Activated CD8-positive, alpha-beta memory T cell treated with anti-CD3 and anti-CD28 coated beads for 1 hour (primary cell): ENCODE measurements at places on chromosomes 12 and 14.

- DNase-seq = no peak
Observed at GRCh38 chr12:65477721-65478120, 199.2 kb downstream of the MSRB3 start.

GRCh38 chr12:51898937-51899336 is 8.4 kb upstream of the ACVRL1 start:
- no peak for DNase-seq

DNA sequence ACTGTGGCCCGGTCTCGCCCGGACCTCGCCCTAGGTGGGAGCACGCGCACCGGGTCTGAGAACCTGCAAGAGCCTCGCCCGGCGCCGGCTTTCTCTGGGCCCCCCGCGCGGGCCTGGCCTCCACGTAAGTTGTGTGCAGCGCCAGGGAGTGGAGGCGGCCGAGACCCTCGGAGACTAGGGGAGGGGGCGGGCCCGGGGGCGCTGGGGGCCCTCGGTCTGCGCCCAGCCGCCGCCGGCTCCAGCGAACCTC is 183 bp upstream of the PRMT8 start:
- DNase-seq = no peak

DNA sequence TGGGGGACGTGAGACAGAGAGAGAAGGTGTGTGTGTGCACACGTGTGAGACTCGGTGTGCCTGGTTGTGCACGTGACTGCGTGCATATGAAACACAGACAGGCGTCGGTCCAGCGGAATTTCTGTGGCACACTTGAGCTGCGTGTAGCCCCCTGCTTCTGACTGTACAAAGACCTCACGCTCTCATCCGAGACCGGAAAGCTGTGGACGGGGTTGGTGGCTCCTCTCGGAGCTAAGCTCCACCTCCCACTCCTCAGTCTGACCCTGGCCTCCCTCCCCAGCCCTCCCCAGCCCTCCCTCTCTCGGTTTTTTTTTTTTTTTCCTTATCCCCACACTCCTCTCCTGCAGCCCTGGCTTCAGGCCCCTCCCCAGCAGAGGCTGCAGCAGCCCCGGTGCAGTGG is 8.3 kb upstream of the C14orf180 start:
- no peak for DNase-seq

GRCh38 chr12:7460375-7461259 is 16.7 kb upstream of the CD163L1 start:
- DNase-seq = peak; percentile 9

GRCh38 chr14:33307691-33308251 is 369.1 kb downstream of the NPAS3 start:
- no peak for DNase-seq

- no peak for DNase-seq
Observed at GRCh38 chr12:114430306-114430705, 24.4 kb upstream of the TBX5 start.

DNA sequence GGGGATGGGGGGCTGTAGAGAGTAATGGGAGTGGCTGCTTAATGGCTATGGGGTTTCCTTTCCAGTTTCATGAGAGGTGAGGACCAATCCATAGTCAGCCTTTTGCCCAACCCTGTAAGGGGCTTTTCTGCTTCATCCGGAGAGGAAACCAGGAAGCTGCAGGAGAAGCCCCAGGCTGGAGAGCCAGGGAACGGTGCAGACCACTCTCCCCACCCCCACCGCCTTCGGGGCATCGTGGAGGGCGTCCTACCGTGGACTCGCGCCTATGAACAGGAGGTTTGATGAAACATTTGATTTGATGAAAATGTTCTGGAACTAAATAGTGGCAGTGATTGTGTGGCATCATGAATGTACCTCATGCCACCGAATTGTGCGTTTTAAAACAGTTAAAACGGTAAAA is 204.3 kb upstream of the DIO3 start:
- DNase-seq = no peak

DNA sequence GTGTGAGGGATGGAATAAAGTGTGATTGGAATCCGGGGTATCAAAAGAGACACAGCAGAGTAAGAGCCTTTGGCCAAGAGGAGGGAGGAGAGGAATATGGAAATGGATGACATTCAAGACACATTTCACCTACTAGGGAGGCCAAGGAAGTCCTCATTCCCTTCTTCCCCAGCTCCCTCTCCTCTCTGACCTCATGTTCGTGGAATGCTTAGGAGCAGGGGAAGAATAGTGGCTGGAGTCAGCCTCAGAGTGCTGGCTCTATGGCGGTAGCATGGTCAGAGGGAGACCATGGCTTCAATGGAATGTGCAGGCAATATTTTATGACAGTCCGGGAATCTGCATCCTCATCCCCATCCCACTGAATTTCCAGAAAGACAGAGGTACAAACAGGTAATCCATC is 196.6 kb downstream of the EGLN3 start:
- DNase-seq = no peak

DNA sequence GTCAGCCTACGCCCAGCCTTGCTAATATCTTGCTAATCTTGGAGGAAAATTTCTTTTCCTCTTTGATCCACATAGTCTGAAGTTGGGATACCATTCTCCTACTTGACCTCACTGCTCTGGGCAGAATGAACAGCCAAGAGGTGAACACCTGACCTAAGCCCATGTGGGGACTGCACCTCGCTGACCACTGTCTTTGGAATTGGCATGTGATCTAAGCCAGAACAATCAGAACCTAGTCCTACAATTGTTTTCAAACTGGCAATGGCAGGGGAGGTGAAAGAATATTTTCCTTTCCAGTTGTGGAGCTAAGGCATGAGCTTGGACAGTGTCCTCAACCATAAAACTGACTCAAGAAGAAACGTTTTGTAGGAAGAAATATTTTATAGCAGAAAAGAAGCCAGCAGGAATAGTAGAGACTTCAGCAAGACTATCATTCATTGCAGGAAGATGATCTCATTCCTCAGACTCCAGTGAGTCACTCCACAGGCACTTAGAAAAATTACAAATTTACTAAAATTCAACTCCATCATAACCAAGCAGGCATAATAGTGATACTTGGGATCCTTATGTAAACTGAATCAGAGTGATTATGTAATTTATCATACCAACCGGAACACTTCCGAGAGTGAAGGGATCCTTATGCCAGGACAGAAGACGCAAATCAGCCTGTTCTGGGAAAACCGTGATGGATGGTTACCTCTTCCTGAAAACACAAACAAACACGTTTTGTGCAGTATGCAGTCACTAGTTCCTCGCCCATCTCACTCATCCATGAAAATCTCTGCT is 14.7 kb downstream of the PTPRO start:
- no peak for DNase-seq

DNA sequence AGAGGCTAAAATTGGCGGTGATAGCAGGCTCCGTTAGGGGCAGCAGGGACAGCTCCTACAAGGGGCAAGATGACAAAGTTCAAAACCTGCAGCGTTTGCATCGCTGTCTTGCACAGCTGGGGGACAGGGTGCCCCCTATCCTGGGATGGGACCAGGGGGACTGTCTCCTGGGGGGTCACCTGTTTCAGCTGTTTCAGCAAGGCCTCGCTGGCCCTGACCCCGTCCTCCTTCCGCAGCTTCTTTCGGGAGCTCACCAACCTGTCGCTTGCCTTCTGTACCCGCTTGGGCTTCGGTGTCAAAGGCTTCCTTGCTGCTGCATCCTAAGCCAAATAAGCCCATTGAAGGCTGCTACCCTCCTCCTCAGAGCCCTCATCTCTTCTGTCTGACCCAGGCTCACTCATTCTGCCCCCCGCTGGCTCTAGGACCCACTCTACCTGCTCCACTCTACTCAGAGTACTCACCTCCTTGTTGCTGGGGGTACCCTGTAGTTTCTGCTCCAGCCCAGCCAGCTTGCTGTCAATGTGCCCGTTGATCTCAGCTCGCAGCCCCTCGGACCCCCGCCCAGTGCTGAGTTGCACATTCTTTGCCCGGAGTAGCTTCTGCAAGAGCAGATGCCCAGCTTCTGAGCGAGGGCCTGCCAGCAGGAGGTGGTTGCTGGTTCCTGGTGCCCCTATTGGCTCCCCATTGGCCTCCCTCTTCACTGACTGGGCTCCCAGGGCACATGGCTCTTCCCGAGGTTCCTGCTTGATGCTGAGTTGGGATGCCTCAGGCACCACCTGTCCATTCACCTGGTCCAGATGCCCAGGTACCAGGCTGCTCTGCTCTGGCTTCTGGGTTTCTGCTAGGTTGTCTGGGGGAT is 12.4 kb upstream of the PRKAG1 start:
- DNase-seq = no peak

- no peak for DNase-seq
Observed at GRCh38 chr12:65594409-65594808, 229.9 kb upstream of the HMGA2 start.

DNA sequence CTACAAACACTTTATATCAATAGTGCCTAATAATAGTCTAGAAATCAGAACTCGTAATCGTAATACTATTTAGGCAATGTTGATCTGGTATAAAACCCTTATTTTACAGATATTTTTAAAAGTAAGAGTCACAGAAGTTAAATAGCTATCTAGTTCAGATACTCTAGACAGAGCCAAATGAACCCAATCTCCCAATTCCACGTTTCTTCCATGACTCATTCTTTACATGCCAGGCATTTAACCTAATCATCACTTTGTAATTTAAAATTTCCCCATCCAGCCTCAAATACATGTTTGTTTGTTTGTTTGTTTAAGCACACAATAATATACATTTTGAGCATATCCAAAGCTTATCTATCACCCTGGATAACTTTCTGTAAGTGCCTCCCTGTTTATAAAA is 36.4 kb upstream of the GARIN6 start:
- no peak for DNase-seq

GRCh38 chr12:79019672-79020071 is 155.1 kb downstream of the SYT1 start:
- no peak for DNase-seq

DNA sequence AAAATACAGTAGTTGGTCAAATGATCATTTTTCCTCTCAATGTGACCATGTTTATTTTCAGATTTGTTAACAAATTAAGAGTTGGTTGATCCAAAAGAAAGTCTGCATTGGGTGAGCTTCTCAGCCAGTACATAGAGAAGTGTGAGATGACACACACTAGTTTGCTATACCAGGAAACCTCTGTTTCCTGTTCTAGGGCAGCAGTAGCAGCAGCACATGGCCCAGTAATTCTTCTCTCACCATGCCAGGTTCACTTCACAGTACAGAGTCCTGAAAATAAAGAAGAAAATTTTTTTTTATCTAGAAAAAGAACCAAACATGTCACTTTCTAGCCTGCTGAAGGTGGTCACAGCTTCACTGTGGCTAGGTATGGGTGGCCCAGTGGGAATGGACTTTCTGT is 250.2 kb upstream of the OR4E1 start:
- DNase-seq = no peak

- DNase-seq = peak; percentile 5
Observed at GRCh38 chr12:28191051-28192048, 1.1 kb downstream of the CCDC91 start.

- no peak for DNase-seq
Observed at GRCh38 chr12:52179396-52179973, 12.3 kb downstream of the KRT80 start.

DNA sequence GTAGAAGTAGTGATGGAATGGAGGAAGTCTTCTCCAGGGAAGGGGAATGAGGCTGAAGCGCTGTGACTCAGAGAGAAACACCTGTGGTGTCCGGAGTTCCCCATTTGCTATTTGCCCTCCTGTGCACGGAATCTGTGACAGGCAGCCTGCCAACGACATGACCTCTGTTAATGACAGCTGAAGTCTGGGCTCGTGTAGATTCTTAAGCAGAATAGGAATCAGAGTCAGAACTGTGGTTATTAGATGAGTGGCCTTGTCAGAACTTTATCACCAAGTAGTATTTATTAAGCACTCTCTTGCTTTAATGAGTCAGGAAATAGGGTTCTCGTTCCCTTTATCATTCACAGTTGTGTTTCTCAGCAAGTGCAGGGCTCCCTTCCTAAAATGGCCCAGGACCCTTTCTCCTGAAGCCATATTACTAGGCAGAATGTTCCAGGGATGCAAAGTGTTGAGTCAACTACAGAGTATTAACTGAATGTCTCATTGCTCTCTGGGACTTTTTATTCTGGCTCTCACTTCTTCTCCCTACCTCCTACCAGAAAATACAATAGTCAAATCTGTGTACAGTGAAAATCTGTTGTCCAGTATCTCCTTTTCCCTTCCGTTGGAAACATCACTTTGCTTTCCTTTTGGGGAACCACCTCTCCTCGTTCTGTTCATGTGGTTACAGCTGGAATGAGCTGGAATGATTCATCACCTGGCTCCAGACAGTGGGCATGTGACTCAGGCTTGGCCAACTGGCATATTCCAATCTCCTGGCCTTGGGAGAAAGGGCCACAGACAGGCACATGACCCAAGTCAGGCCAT is 77.8 kb upstream of the MAX start:
- no peak for DNase-seq

DNA sequence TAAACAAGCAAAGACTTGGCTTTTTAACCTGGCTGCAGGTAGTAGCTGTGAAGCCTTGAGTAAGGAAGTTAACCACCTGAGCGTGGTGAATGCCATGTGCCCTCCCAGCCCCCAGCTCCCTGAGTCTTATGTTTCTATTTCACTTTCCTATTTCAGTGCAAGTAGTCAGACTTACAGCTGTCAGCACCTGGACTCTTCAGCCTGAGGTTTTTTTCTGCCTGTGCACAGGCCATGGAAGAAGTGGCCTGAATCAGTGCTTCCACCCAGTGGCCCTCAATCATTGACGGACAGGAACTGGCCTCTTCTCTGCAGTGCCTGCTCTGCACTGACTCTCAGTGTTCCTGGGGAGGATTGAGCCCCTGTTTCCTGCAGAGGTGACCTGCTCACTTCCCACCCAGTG is 796.4 kb downstream of the MED13L start:
- DNase-seq = no peak

DNA sequence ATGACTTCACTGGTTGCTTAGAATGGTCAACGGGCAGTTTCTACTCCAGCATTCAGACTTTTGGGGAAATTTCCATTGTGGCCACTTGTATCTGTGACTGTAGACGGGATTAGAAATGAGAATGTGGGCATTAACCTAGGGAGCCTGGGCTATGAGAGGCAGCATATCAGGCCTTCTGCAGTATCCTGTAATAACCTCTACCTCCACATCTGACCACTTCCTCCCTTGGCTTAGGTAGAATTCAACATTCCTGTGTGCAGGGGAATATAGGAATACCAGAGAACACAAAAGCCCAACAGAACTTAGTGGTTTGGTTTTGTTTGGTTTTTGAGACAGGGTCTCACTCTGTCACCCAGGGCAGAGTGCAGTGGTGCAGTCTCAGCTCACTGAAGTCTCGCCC is 76.4 kb upstream of the HOXC13 start:
- DNase-seq = no peak

GRCh38 chr14:34650786-34651584 is 21.0 kb upstream of the SNX6 start:
- DNase-seq = no peak

DNA sequence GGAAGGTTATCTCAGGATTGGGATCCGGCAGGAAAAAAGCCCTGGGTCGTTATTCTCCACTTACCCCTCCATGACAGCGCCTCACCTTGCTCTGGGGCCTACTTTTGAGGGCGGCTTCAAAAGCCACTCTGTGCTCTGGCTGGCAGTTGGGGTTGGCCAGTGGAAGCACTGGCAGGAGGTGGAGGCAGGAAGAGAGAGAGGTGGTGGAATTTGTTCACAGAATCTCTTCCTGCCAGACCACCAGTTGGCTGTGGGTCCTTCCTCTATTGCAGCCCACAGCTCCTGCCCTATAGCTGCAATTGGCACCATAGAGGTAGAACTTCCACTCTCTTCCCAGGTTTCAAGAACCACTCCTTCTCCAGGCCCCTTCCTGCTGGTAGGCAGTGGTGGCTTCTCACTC is 32.7 kb upstream of the SDR39U1 start:
- DNase-seq = no peak
